ENCODE measurements at places on chromosomes 11 and 22.

- DNase-seq = no peak
These were observed 17.3 kb downstream of the FLI1 start for GRCh38 chr11:128711136-128711535.

- DNase-seq = no peak
These were observed 6.2 kb upstream of the RANBP1 start for GRCh38 chr22:20109411-20110358.

DNA sequence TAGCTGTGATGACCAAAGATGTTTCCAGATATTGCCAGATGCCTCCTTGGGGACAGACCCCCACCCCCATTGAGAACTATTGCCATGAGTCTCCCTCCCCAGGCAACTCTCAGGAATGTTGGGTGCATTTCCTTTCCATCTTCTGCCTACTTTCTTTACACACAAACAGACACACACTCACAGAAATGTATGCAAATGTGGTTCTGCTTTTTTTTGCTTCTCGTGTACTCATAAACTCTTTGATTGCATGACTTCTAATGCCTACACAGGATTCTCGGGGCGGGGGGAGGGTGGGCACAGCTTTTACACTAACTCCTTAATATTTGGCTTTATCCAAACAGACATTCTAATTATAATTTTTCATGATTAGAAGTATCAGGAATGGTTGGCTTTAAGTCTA lies 53.3 kb upstream of the SUSD2 start:
- no peak for DNase-seq

DNA sequence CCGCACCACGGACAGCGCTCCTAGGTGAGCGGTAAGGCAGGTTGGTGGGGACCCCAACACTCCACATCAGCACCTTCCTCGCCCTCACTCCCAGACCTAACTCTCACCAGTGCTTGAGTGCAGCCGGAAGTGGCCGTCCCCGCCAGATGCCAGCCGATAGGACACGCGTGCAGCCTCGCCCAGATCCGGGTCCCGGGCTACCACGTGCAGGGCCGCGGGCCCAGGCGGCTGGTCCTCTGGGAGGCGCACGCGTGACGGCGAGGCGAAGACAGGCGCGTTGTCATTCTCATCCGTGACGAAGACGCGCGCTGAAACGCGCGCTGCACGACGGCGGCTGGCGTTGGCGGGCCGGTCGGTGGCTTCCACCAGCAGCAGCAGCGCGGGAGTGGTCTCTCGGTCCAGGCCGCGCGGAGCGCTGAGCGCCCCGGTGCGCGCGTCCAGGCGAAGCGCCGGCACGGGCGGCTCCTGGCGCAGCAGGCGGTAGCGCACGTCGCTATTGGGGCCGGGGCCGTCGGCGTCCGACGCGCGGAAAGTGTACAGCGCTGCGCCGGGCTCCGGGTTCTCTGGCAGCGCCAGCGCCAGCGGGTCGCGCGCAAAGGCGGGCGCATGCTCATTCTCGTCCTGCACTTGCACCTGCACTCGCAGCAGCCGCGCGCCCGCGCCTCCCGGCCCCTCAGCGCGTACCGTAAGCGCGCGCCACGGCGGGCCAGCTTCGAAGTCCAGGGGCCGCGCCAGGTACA lies 10.8 kb upstream of the TPP1 start:
- DNase-seq = no peak

DNA sequence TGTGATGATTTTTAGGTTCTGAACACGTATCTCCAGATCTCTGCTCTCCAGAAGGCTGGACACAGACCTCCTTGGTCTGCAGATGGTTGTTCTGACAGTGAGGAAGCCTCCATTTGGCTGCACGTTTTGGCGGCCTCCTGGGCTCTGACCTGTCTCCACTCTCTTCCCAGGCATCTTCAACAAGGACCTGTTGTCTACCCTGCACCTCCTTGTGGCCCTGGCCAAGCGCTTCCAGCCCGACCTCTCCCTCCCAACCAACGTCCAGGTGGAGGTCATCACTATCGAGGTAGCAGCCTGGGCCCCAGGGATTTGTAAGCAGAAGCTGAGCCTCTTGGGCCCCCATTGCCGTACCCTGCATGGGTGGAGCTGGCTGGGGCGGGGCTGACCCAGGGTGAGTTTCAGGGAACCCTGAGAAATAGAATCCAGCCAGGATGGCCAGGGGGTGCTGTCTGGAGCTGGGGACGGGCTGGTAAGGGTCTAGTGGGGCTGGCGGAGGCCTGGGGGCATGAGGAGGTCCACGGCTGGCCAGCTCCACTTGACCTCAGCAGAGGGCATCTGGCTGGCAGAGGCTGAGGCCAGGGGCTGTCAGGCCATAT lies 9.8 kb downstream of the PARVG start:
- DNase-seq = no peak

Data from esophagus squamous epithelium (tissue), 5 donors.